CD14-positive monocyte (primary cell): ENCODE measurements at places on chromosomes 1 and 21.

DNA sequence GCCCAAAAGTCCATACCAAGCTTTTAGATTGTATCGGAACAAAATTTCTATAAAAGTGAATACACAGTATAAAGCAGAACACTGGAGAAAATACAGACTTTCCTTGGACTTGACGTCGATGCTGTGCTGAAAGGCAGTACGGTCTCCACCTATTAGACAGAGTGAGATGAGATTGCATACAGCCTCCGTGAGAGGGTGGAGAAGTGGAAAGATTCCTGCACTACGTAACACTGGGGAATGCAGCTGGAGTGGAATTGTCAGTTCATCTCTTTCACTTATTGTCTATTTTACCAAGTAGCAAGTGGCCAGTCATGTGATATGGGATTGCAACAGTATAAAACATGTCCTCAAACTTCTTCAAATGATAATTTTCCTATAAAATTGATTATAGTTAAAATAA is 209.5 kb downstream of the ZP4 start:
- no peak for DNase-seq

GRCh38 chr1:217369996-217370551 is 260.8 kb downstream of the GPATCH2 start:
- DNase-seq = no peak

- DNase-seq = no peak
Measured at GRCh38 chr1:6989212-6990159, 204.2 kb downstream of the CAMTA1 start.

DNA sequence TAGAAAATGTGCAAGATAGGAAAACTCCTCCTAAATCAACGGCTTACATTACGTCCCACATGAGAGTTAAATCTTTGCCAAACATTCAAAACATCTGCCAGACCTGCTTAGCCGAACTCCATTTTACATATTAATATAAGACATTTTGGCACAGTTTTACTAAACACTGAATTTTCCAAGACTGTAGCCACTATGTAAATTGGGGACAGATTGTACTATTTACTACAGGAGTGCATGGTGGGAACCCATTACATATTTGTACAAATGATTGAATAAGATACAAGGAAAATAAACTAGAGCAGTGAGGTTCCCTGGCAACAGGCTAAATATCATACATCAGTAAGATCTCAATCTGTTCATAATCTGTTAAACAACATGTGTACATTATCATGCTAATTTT is 1234.4 kb downstream of the KCNT2 start:
- DNase-seq = no peak

GRCh38 chr1:110495926-110496600 is 22.9 kb downstream of the KCNA10 start:
- peak; percentile 71 for DNase-seq

- DNase-seq = no peak
Measured at GRCh38 chr1:230243583-230244353, 176.7 kb downstream of the GALNT2 start.

GRCh38 chr1:151545542-151545941 is 5.4 kb downstream of the TUFT1 start:
- no peak for DNase-seq

- DNase-seq = peak; percentile 77
Measured at GRCh38 chr1:154478639-154479038, 23.4 kb upstream of the TDRD10 start.

- no peak for DNase-seq
Measured at GRCh38 chr21:41692185-41692565, 74.7 kb downstream of the RIPK4 start.

DNA sequence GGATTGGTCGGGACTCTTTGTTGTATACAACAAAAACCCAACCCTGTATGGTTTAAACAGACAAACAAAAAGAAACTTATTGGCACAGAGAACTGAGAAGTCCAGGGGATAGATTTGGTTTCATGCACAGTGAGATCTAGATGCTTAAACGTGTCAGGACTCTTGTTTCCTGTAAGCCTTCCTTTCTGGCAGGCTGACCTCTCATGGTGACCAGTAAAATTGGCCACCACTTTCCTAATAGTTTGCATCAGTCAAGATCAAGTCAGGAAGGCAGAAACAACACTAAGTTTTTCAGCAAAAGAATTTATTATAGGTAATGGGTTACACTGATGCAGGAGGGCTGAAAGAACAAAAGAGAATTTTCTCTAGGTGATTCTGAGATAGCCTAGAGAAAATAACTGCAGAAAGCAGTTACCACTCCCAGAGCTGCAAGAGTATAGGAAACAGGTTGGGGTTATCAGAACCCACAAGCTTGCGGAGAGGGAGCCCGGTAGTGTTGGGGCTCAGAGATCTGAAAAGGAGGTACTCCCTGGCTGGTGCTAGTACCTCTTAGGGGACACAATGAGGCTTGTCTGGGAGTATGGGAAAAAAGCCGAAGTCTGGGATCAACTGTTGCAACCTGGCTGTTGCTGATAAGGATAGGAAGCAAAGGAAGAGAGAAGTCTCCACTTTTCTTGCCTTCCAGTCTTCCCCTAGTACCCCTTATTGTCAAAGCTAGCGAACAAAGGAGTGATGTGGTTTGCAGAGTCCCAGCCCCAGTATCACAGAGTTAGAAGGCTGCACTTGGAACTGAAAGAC is 21.4 kb downstream of the CITED4 start:
- no peak for DNase-seq

- no peak for DNase-seq
Measured at GRCh38 chr1:11977625-11978024, 2.6 kb upstream of the MFN2 start.

- no peak for DNase-seq
Measured at GRCh38 chr1:168443899-168444298, 99.9 kb downstream of the XCL2 start.

DNA sequence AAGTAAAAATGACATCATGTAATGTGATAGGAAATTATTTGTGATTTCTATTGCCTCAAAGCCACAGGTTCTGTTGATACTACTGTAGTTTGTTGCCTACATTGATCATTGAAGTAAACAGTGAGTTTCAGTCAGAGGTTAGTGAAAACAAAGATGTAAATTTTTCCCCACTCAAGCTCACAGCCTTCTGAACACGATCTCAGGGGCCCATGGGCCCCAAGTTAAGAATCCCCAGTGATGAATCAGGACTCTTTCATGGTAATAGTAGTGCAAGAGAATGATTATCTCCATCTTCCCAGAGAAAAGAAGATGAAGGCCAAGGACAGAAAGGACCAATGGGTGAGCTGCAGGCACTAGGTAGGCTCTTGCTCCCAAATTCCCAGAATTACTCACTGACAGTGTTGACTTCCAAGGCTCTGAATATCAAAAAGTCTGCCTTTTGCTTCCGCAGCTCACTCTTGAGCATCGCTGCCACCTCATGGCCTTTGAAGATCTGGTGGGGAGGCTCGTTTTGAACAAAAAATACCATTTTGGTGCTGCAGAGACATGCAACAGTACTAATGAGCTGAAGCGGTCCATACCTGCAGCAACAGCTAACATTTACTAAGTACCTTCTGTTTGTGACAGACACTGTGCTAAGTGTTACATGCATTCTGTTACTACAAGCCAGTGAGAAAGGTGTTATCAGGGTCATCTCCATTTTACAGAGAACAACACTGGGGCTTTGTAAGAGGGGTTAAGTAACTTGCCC is 113.3 kb downstream of the KIAA0319L start:
- DNase-seq = no peak

GRCh38 chr1:19055701-19056100 is 99.2 kb upstream of the IFFO2 start:
- DNase-seq = no peak

GRCh38 chr1:221736714-221737113 is 5.2 kb downstream of the DUSP10 start:
- DNase-seq = no peak

- DNase-seq = no peak
Measured at GRCh38 chr21:42735061-42735460, 81.6 kb downstream of the PDE9A start.

DNA sequence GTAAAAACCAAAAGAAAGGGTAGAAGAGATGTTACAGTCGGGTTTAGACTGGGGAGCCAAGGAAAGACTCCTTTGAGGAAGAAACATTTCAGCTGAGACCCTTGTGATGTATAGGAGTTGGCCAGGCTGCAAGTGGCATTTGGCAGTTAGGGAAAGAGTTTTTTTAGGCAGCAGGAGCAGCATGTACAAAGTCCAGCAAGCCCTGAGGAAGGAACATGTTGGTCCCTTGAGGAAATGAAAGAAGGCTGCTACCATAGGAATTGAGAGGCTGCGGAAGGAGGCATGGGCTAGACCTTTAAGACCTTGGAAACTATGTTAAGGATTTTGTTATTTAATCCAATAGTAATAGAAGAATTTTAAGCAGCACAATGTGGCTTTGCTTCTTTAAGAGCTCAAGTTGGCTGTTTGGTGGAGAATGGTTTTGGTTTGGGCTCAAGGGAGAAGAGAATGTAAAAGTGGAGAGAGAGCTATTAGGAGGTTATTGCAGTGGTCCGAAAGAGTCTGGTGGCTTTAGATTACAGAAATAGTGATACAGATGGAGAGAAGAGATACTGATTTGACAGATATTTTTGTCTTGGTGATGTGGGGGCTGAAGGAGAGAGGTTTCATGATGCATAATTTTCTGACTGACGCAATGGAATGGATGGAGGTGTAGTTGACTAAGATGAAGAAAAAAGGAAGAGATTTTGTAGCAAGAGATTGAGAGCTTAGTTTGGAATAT is 26.6 kb downstream of the SMAP2 start:
- DNase-seq = no peak

GRCh38 chr1:81157686-81158085 is 643.0 kb upstream of the ADGRL2 start:
- no peak for DNase-seq

DNA sequence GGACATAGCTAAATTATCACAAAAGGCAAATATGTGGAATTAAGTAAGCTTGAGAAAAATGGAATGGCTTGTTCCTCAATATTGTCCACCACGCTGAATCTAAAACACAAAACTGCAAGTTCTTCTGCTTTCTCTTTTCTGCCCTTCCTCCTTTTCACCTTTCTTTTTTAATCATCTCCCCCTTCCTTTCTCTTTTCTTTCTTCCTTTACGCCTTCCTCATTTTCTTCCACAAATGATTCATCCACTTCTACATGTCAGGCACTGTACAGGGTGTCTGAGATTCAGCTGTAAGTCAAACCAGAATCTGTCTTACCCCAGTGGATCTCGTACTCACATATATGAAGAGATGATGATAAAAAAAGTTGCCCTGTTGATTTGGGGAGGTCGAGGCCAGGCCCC is 1182.5 kb downstream of the MRPL39 start:
- no peak for DNase-seq

DNA sequence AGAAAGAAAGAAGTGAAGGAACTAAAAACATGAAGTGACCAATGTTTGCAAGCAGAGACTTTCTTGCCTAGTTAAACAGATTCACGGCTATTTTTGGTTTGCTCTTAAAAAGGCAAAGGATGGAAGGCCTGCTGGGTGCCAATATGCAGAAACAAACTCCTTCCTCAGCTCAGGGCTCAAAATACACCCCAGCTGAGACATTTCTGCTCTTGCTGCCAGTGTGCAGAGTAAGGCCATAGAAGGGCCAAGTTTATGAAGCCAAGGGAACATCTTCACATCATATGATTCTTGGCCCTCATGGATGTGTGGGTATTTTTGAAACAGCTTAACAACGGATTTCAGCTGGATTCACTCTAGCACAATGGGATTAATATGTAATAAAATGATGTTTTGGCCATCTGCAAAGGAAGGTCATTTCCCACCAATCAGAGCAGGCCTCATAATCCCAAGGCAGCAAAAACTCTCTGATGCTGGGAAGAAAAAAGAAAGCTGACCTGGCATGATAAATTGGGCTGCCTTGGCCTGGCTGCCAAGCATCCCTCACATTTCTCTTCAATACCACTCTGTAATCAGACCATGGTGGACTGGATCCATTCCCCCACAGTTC is 70.7 kb downstream of the CAPZB start:
- DNase-seq = no peak

GRCh38 chr1:101136271-101136670 is 100.5 kb upstream of the S1PR1 start:
- no peak for DNase-seq

DNA sequence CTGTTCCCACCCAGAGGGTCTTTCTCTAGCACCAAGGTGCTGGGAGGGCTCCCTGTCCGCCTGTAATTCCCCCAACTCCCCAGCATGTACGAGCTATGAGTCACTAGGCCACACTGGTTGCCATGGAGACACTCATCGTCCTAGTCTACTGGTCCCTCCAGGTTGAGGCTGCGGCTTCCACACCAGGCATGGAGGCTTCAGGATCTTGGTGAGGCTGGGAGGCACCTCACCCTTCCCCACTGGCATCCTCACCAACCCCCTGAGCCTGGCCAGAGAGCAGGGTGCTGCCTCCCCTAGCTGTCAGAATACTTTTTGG is 75.6 kb upstream of the KAZN start:
- DNase-seq = no peak

DNA sequence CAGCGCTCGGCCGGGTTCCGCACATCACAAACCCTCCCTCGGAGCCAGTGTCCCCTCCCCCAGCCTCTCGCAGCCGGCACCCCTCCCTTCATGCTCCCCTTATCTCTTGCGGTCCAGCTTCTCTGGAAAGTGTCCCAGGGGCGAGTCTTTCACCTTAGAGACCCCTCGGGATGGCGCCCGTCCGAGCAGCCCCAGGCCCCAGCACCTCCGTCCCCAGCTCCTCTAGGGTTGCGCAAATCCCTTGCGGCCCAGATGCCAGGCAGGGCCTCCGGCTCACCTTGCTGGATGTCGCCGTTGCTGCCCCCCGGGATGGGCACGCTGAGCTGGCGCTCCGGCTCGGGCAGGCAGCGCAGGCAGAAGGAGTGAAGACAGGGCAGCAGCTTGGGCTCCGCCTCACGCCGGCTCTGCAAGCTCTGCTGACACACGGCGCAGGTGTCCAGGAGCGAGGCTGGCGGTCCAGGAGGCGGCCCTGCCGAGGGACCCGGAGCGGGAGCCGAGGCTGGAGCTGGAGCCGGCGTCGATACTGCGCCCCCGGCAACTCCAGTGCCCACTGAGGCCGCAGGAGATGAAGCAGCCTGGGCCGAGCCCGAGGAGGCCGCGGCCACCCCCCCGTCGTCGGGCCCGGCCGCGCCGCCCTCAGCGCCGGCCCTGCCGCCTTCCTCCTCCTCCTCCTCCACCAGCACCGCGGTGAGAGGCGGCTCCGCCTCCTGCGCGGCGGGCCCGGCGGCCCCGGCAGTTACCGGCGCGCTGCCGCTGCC is 550 bp downstream of the TRIM33 start:
- DNase-seq = peak; percentile 26

DNA sequence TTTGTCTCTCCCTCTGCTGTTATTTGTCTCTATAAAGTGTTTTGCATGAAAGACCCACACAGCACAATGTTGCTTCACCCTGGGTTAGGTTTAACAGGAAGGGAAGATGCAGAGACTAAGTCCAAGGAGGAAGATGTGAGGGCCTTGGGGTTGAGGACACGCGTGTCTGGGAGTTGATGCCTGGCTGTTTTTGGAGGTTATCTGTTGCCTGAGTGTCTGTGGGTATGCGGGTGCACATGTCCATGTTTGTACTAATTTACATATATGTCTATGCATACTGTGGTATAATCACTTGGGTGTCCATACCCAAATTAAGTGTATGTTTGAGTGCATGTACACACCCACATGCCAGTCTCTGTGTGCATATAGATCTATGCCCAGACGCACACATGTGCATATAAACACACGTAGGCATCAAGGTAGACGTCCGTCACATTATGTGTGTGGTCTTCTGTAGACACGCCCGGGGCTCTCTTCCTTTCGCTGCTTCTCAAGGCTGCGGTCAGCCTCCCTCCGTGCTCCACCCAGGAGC is 962 bp upstream of the MAN1C1 start:
- no peak for DNase-seq
